ENCODE measurements at places on chromosomes 7 and 10. TPM values are rescaled to one million over a fixed set of nuclear protein-coding genes. Genes with fewer than 3 reads are reported as not detected.

DNA sequence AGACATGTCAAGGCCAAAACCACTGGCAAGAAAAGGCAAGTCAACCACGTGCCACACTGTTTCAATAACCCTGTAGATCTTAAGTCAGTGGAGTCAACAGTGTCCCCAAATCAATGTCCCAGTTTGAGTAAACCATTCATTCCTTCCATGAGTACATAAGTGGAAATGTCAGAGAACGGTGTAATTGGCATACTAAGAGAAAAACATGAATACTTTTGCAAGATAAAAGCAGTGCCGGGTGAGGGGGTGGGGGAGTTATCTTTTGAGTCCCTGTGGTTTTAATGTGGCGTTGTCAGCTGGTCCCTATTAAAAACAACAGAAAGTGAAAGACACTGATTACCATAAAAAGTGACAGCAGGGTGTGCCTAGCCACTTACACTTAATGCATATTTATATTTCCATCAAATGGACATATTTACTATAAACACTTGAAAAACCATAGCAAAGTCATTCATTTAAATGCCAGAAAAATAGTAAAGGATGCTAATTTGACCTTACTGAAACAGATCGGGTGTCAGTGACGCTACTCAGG is 37.8 kb downstream of the RSU1 start:
- no peak for DNase-seq

- peak; percentile 76 for DNase-seq
Measured at GRCh38 chr10:3783316-3783681, 1.7 kb downstream of the KLF6 start.

- DNase-seq: peak; percentile 22
Measured at GRCh38 chr10:43407148-43407575, 1.8 kb downstream of the HNRNPF start.

DNA sequence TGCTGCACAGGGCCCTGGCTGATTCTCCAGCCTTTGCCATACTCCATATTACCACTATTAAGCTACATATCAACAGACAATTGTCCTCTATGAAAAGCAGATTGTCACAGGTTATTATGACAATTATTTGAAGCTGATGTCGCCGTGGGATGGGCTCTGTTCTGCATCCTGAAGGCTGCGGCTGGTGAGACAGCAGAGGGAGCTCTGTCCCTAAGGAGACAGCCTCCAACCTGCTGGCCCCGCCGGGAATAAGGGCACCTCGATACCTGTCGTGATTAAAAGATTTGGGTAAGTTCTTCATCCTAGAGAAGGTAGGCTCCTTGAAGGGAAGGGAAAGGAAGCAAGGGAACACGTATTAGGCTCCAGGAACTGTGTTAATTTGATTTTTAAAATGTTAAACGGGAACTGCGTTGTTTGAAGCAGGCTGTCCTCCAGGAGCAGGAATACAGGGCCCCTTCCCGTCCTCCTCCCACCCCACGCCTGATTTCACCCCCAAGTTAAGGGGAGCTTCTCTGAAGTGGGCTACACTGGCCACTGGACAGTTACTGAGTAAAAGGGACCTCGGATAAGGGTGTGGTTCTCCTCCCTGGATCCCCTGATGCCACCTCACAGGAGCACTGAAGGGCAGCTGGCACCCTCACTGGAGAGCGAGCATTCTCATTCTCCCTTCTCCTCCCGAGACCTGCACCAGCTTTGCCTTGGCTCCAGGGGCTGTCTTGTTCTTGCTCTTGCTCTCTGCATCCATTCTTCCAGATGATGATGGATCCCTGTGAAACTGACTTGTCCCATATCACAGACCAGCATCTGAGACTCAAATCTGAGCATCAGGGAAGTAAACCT is 11.8 kb upstream of the TIAL1 start:
- DNase-seq: peak; percentile 8

DNA sequence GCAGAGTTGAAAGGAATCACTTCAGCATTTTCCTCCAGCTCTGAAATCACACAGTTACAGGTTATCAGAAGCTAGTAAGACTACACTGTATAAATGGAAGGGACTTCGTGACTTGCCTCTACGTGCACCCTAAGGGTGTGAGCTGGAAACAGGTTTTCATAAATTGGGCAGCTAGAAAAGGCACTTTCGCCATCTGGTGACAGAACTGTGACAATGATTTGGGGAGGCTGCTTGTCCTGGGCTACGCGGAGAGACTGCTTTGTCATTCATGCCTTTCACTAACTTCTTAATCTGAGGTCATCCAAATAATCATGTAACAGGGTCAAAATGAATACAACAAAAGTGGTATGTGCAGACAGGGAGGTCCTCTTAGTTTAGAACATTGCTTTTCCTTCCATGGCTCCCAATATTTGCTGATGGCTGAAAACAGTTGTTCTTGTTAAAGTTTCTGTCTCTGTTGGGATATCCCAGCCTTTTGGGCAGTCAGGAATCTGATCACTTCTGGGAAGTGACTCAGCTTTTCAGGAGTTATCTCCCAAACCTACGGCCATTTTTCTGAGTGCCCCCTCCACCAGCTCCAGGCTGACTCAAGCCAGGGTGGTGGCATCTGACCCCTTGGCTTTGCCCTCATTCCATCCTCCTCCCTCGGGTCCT is 17.8 kb downstream of the VWC2 start:
- no peak for DNase-seq

DNA sequence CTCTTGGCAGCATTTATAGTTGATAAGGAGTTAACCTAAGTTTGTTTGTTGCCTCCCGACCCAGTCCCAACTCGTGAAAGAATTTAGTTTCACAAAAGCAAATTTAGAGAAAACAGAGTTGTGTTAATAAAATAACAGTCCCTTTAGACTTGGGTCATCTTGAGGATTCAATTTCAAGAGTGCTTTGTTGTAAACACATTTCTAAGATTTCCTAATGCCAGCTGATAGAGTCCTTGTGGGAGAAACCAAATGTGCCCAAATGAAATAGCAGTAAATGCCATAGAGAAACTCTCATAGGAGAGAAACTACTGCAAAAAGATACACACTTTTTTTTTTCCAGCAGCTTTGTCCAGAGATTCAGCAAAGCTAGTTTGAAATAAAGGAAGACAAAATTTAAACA is 211.3 kb upstream of the BMPER start:
- no peak for DNase-seq

DNA sequence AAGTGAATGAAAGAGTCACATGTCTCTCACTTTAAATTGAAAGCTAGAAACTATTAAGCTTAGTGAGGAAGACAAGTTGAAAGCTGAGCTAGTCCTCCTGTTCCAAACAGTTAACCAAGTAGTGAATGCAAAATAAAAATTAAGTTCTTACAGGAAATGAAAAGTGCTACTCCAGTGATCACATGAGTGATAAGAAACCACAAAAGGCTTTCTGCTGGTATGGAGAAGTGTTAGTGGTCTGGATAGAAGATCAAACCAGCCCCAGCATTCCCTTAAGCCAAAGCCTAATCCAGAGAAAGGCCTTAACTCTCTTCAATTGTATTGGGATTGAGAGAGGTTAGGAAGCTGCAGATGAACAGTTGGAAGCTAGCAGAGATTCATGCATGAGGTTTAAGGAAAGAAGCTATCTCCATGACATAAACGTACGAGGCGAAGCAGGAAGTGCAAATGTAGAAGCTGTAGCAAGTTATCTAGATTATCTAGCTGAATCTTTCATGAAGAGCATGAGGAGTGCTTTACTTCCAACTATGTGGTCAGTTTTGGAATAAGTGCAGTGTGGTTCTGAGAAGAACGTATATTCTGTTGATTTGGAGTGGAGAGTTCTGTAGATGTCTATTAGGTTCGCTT is 261.6 kb downstream of the MDFIC start:
- DNase-seq: peak; percentile 72

DNAH11 gene
- total RNA-seq: 0.43 TPM

GPER1 gene
- total RNA-seq: 13.7 TPM

GRCh38 chr7:88395715-88396114 is 89.0 kb upstream of the STEAP4 start:
- no peak for DNase-seq

- peak; percentile 99 for DNase-seq
Measured at GRCh38 chr10:13882119-13882711, 295.4 kb downstream of the PRPF18 start.

ZNF22 gene
- total RNA-seq: 10.9 TPM

PHYHIPL gene
- 0.34 TPM for total RNA-seq

DNA sequence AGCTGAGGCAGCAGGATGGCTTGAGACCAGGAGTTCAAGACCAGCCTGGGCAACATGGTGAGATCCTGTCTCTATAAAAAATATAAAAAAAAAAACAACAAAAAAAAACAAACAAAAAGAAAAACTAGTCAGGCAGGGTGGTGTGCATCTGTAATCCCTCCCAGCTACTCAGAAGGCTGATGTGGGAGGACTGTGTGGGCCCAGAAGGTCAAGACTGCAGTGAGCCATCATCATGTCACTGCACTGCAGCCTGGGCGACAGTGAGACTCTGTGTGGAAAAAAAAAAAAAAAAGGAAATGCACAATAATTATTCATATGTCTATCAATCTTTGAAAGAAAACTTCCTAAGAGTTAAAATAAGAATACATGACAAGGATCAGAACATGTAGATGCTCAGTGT is 178.3 kb downstream of the SEM1 start:
- DNase-seq: no peak

TLL2 gene
- total RNA-seq: 7.6 TPM

DNA sequence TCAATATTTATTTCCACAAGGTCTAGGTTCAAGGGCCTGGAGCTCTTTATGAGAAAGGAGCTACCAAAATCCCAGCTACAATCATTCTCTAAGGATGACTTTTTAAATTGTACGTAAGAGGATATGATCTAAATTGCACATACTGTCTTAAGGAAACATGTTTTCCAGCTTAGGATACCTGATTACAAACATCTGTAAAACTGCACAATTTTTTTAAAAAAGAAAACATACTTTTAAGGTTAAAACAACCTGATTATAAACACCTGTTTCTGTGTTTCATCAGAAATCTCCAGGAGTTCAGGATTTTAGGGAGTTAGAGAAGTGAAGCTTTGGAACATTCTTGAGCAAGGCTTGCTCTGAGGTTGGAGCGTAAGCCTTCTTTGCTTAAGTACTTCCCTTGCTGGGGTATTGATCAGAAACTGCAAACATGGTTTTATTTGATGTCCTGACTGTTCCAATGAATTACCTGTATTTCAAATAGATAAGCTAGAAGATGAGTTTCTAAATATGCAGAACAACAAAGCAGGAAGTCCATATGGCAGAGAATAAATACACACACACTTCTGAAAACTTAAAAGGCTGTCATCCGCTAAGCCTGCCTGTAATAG is 248.6 kb downstream of the GFRA1 start:
- DNase-seq: no peak

TIAL1 gene
- total RNA-seq: 161 TPM

PLAC9 gene
- total RNA-seq: 2.3 TPM

GRCh38 chr10:1187855-1188557 is 131.8 kb downstream of the WDR37 start:
- DNase-seq: no peak

DNA sequence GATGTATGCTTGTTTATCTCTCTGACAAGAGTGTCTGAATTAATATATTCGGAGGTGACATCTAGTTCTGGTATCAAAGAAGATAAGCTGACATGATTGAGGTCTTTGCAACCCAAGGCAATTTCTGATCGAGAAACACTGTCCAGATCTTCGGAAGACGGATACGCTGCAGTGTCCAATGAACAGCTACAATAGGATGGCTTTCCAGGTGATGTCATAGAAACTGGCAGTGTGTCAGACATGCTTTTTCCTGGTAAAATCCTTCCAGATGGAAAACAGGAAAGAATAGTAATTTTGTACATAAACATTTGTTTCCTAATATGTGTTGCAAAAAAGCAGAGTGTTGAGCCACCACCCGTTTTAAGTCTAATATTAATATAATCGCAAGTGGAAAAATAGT is 33.4 kb downstream of the VWDE start:
- DNase-seq: no peak

DNA sequence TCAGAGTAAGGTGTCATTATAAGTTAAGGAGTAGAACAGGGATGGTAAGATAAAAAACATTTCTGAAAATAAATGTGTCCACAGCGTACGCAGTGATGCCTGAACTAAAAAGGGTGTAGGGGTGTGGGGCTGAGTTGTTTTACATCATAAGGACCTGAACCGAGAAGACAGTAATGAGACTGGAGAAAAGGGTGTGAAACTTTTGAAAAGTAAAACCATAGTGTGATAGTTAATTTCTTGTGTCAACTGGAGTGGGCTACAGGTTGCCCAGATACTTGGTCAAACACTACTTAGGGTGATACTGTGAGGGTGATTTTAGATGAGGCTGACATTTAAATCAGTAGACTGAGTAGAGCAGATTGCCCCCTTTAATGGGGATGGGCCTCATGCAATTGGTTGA is 169.0 kb upstream of the PRPS1L1 start:
- no peak for DNase-seq

DKK1 gene
- total RNA-seq: 7.4 TPM

DNA sequence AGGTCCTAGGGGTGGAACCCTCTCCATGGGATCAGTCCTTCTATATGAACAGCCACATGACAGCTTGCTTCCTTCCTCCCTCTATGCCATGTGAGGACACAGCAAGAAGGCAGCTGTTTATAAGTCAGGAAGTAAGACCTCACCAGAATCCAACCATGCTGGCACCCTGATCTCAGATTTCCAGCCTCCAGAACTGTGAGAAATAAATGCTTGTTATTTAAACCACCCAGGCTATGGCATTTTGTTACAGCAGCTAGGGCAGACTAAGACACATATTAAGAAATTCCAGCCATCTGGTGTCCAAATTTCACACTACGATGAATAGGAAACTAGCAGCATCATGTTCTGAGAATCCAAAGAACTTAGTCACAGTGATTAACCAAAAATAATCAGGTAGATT is 140.1 kb downstream of the ZFAND4 start:
- no peak for DNase-seq

DNA sequence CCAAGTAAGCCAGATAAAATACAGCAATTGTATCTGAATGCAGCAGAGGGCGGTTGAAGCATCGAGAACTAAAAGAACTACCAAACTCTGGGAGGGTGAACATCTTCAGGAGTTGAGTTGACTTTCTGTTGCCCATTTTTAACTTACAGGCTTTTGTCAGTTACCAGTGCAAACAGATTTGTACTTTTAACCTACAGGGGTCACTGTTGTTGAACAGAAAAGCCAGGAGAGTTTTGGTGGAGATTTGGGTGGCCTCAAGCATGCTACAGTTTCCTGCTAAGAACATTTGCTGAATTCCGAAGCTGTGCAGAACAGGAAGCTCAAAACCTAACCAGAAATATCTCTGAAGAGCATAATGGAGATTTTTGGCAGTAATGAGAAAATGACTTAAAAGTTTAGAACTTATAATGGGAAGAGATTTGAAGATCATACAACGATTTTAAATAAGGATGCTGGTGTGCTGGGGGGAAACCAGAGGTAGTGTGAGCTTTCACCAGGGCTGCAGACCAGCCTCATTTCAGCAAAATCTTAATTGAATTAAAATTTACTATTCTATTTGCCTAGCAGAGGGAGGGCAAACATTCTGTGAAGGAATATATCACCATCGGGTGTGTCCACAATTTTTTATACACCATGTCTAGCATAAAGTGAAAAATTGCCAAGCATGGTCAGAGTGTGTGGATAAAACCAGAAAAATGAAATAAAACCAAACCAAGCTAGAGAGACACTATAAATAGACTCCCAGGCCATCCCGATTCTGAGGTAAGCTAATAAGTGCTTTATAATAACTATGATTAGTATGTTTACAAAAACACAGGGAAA is 208.6 kb upstream of the CCDC6 start:
- peak; percentile 61 for DNase-seq

GRCh38 chr7:28280516-28280915 is 99.9 kb upstream of the JAZF1 start:
- no peak for DNase-seq

All from astrocyte (in vitro differentiated cells and primary cell).